ENCODE measurements at places on chromosomes 13 and 19.

DNA sequence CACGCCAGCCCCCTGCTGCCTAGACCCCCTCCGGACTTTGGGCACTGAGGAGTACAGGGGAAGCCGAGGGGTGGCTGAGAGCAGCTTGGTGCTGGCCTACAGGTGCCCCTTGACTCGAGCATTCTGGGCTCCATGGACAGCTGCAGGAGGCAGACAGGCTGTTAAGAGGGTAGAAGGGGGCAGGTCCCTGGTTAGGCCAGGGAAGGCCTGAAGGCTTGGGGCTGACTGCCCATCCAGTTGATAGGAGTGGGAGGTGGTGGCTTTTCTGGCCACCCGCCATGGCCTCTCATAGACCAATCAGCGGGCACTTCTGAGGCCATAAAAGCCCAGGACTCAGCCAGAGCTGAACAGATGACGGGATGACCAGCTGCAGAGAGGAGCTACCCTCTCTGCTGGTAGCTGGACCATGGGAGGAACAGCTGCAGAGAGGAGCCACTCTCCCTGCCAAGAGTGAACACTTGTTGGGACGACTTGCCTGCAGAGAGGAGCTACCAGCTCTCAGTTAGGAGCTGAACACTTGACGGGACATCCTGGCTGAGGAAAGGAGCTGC is 10.7 kb upstream of the SUPT20H start:
- no peaks in the 10 kb centered on the region for H3K4me1 ChIP-seq
- no peak overlapping the region for H3K4me3 ChIP-seq
- H3K27ac ChIP-seq: no peak overlapping the region
- DNase-seq: no peak
- H3K27me3 ChIP-seq: no peaks in the 10 kb centered on the region

DNA sequence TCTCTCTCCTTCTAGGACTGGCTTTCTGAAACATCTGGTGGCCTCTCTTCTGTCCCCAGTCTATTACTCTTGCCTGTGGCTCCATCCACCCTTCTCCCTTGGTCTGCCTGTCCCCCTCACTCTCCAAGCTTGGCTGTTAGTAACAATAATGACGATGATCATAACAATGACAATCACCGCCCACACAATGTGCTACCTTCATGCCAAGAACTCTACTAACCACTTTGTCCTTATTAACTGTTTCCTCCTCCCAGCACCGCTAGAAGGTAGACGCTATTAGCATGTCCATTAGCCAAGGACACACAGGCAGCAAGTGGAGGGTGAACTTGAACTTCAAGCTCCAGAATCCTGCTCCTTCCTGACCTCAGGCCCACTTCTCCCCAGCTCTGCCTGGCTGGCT is 2.7 kb downstream of the GYS1 start:
- no peak overlapping the region for H3K4me3 ChIP-seq
- peaks cover 10% of the 10 kb centered on the region for H3K4me1 ChIP-seq
- peak overlapping the region; percentile 25 for H3K27ac ChIP-seq
- no peak for DNase-seq
- H3K36me3 ChIP-seq: no peaks in the 10 kb centered on the region

DNA sequence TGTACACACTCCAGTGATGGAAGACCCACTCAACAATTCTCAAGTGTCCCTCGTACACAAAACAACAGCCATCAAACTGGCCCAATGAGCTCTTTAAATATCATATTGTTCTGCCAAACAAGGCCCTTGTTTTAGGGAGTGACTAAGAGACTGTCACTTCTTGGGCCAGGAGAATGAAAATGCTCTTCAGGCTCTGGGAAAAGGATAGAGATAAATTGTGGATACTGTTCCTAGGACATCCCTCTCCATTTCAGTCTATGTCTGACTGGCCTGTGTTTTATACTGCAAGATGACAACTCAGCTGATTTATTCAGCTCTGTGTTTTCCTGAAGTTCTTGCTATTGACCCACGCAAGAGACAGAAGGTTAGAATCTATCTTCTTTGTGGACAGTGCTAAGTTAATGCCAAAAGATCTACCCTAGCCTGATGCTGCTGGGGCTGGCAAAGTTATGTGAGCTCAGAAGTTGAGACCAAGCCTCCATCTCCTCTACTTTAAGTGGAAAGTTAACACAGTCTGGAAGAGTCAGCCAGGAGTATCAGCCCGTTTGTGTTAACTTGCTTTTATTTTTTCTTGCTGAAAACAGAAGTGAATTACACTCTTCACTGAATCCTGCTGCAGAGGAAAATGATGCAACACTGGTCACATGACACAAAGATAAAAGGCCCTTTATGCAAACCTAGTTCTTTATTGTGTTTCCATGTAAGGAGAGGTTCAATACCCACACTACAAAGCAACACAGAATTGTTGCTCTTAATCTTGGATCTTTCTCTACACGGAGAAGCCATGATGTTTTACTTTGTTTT is 14.6 kb downstream of the FRY start:
- no peaks in the 10 kb centered on the region for H3K36me3 ChIP-seq
- peak overlapping the region; percentile 51 for H3K27ac ChIP-seq
- no peak overlapping the region for H3K4me3 ChIP-seq
- H3K4me1 ChIP-seq: no peaks in the 10 kb centered on the region

GRCh38 chr19:1763648-1764639 is 10.6 kb downstream of the ONECUT3 start:
- H3K4me1 ChIP-seq: no peaks in the 10 kb centered on the region
- peaks cover 98% of the 10 kb centered on the region for H3K27me3 ChIP-seq
- DNase-seq: no peak
- H3K36me3 ChIP-seq: no peaks in the 10 kb centered on the region
- no peak overlapping the region for H3K27ac ChIP-seq

DNA sequence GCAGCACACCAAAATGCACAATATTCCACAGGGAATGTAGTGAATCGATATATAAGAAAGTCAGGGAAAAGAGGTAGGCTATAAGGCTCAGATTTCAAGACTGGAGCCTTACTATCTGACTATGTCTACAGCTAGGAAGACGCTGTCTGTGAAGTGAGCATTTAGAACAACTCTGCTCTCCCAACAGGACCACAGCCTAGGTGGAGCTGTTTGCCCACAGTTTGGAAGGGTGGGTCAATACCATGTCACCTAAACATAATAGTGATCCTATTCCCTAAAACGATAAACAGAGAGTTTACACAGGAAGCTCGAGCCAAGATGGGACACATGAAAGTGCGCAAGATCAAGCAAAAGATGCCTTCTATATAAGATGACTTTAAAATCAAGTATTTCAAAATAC is 2486.0 kb upstream of the PCDH20 start:
- H3K4me3 ChIP-seq: no peak overlapping the region
- DNase-seq: no peak
- no peaks in the 10 kb centered on the region for H3K27me3 ChIP-seq
- H3K36me3 ChIP-seq: no peaks in the 10 kb centered on the region

- no peaks in the 10 kb centered on the region for H3K36me3 ChIP-seq
- H3K27ac ChIP-seq: no peak overlapping the region
- DNase-seq: no peak
- H3K4me3 ChIP-seq: no peak overlapping the region
- H3K4me1 ChIP-seq: no peaks in the 10 kb centered on the region
Observed at GRCh38 chr13:110210604-110210985, 96.4 kb downstream of the COL4A1 start.

DNA sequence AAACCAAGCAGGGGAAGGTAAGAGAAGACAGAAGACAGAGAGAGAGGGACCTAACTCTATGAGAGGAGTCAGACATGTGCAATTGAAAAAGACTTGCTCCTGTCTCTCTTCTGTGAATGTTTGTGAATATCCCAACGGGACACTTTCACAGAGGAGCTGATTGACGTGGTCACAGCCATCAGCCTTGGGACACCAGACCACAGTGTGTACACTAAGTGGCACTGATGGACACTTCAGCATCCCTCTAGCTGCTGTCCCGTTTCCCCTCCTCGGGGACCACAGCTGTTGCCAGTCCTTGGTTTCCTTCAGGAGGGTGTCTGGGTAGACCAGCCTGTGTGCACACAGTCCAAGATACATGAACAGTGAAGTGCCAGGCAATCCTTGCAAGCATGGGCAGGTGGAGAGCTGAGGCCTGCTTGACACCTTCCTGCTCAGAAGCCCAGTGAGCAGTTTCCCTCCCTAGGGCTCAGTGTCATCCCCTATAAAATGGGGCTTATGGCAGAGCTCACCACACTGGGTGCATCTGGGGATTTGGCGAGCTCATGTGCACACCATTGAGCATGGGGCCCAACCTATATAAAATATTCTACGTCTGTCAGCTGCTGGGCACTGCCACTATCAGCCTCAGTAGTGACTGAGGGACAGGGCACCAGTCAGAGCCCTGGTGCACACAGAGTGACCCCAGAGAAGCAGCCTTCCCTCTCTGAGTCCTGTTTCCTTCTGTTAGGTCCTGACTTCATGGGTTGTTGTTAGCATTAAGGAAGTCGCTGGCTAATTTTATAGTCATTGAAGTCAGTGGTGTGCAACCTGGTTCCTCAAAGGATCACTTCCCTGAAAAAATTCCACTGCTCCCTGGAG is 4.3 kb upstream of the USF2 start:
- peak; percentile 15 for DNase-seq
- no peak overlapping the region for H3K4me3 ChIP-seq
- H3K27me3 ChIP-seq: no peaks in the 10 kb centered on the region
- H3K27ac ChIP-seq: peak overlapping the region; percentile 95
- peaks cover 27% of the 10 kb centered on the region for H3K4me1 ChIP-seq
- H3K36me3 ChIP-seq: no peaks in the 10 kb centered on the region

DNA sequence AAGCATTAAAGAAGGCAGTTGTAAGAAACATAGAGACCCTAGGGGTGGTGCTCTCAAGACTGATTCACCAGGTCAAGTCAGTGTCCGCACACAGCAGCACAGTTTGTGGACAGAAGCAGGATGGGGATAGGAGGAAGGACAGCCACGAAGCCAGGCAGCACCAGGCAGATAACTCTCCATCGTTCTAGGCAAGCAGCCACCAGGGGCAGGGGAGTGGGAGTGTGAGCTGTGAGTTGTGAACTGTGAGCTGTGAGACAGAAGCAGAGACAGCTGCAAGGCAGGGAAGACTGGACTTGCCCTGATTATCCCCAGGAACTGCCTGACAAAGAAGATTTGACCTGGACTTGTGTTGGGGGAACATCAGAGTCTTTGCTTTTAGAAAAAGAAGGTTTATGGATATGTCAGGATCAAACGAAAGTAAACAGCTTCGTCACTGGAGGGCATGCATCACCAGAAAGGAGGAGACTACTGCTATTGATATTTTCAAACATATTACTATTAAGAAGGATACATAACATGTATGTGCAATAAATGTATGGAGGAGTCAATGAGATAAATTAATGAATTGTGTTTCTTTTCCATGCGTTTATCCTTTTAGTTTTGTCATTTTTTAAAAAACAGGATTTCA is 286.1 kb downstream of the IRS2 start:
- no peak overlapping the region for H3K27ac ChIP-seq
- H3K4me3 ChIP-seq: no peak overlapping the region
- no peak for DNase-seq
- H3K4me1 ChIP-seq: no peaks in the 10 kb centered on the region

GRCh38 chr13:74921326-74921725 is 560.6 kb downstream of the TBC1D4 start:
- no peaks in the 10 kb centered on the region for H3K27me3 ChIP-seq
- DNase-seq: no peak
- H3K4me3 ChIP-seq: no peak overlapping the region
- H3K36me3 ChIP-seq: no peaks in the 10 kb centered on the region
- H3K4me1 ChIP-seq: no peaks in the 10 kb centered on the region

DNA sequence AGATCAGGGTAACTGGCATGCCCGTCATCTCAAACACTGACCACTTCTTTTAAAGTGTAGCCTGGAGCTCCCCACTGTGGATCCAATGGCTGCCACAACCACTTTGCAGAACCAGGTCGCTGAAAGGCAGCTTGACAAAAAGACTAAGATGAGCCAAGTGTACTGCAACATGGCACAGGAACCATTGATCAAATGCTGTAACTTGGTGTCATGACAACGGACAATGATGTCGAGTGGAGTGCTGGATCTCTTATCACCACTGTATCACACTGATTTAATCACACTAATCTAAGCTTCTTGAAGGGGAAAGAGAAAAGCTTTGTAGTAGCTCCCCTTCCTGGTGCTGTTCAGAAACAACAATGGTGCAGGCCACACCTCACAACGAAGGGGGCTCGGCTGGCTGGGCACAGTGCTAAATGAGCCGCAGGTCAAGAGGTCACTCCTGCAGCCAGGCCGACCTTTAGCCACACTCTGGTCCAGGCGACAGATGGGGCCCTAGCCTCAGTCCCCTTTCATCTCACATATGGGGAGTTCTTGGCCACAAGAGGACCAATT is 2.2 kb upstream of the TNFRSF19 start:
- no peaks in the 10 kb centered on the region for H3K27me3 ChIP-seq
- no peak overlapping the region for H3K27ac ChIP-seq
- no peaks in the 10 kb centered on the region for H3K36me3 ChIP-seq
- no peak overlapping the region for H3K4me3 ChIP-seq
- no peak for DNase-seq
